Fibroblast of the conjunctiva (primary cell): ENCODE measurements at places on chromosomes 1 and 21.

DNA sequence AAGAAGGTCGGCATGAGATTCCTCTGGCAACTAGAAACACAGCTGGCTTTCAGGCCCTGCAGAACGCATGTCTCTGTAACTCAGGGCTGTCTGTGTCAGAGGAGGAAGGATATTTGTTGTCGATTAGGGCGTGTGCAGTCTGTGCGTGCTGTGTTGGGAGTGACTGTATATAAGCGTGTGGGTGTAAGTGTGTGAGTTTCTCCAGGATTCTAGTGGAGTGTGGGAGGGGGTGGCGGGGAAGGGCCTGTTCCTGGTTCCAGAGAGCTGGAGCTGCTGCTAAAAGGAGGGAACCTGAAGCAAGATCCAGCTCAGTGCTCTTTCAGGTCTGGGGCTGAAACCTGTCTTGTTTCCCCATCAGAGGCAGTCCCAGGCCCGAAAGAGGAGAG, 74.3 kb downstream of the SLC16A1 start:
- DNase-seq: no peak

DNA sequence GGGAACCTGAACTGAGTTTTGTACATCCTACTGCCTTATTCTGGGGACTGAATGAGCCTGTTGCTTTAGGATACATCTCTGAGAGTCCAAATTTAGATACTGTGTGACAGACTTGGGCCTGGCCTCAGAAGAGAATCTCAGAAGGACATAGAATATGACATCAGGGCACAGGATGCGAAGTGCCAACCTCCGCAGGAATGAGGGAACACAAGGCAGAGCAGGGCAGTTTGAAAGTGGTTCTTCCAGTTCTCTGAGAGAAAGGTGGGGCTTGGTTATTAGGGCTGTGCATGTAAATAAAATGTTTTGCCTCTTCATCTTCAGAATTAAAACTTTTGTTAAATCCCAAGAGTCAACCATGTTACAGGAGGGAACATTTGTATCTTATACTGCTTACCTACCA, 23.1 kb downstream of the TRAF5 start:
- DNase-seq: no peak

DNA sequence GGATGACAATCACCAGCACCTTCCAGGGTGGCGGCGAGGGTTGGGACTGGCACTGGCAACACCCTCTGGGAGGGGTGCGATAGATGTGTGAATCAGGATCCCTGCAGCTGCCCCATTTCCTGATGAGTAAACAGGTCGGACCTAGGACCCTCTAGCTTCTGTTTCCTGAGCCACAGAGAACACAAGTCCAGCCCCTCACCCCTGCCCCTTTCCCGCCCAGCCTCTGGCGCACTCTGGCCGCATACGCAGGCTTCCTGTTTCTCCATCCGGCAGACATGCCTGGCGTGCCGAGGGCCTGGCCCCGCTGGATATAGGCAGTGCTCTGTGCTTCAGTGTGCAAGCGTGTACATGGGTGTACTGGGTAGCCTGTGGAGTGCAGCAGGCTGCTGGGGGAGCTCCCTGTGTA, 4.6 kb downstream of the PEAR1 start:
- no peak for DNase-seq

GRCh38 chr21:35614396-35614921, 445.9 kb downstream of the SETD4 start:
- DNase-seq: no peak

DNA sequence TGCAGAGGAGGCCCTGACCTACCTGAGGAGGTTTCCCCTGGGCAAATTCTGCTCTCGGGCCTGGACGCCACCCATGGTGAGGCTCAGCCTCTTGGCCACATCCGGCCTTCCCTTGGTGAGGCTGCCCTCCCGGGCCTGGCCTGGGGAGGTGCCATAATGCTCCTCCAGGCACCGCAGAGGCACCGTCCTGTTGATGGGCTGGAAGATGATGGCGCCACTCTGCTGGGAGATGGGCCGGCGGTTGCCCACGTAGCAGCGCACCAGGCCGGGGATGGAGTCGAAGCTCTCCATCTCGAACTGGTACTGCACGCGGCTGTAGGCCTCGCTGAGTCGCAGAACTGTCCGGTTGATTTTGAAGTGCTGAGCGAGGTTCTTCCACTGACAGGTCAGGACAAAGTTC, 92.7 kb downstream of the BCAR3 start:
- no peak for DNase-seq

DNA sequence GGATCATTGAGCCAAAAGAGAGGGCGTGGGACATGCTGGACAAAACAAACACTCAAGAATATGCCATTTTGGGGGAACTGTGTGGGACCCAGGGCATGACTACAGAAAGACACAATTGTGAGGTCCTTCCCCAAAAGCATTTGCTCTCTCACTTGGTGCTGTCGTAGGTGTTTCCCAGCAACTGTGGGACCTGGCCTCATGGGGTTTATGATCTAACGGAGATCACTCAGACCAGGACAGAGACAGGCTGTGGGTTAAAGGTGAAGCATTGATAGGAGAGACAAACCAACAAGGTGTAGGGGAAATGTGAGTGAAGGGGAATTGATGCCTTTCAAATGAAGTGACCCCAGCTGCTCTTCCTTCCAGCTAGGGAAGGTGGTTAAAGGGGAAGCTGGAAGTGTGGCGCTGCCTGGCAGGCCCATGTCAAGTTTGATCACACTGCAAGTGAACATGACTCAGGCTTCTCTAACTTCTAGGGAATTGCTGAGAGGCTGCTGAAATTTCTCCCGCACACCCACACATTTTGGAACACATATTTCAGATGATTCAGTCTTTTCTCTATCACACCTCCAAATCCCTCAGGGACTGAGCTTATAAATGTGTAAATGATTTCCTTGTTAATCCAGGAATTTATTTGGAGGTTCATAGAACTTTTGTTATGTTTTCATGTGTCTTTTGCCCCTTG, 30.2 kb downstream of the TRAF5 start:
- no peak for DNase-seq

DNA sequence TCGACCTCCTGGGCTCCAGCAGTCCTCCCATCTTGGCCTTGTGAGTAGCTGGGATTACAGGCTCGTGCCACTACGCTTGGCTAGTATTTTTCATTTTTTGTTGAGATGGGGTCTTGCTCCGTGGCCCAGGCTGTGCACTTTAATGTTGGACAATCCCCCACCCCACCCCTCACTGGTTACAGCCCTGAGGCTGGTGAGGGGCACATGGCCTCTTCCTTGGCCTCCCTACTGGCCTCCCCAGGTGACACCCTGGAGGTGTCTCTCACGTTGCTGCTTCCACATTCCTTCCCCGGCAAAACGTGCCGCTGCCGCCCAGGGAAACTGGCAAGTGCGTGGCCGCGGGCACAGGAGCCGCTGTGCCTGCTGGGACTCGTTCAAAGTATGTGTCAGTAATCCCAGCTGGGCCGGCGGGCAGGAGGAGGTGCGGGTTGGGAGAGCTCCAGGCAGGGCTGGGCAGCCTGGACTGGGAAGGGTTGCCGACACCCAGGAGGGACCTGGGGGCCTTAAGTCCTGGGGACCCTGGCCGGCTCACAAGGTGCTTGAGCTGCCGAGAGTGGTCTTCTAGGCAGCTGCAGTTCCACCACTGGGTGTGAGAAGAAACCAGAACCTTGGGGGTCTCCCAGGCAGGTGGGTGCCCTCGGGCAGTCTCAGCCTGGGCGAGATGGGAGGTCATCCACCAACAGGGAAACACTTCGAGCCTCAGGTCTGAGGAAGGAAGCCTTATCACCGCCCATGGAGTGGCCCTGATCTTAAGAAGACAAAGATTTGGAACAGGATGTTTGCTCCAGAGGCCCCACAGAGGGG, 6.5 kb downstream of the WNT3A start:
- DNase-seq: no peak

DNA sequence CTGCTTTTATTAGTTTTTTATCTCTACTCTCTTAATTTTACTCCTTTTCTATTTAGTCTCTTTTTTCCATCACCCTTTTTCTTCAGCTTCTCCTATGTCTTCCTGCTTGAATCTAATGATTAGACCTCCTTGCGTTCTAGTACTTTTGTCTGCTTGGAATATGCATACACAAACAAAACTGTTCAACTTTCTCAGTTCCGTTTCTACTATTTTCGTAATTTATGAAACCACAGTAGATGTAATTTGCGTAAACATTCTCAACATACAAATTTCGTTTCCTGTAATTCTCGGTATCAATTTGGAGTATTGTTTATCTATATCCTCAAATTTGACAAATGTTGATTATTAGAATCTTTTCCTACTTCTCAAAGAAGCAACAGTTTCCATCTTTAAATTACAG, 772.5 kb downstream of the USP25 start:
- DNase-seq: no peak

GRCh38 chr1:76901158-76901767, 34.0 kb downstream of the ST6GALNAC5 start:
- peak; percentile 59 for DNase-seq

GRCh38 chr1:5980314-5981008, 11.8 kb downstream of the NPHP4 start:
- peak; percentile 14 for DNase-seq

GRCh38 chr21:44415073-44416025, 40.0 kb upstream of the LRRC3 start:
- no peak for DNase-seq

DNA sequence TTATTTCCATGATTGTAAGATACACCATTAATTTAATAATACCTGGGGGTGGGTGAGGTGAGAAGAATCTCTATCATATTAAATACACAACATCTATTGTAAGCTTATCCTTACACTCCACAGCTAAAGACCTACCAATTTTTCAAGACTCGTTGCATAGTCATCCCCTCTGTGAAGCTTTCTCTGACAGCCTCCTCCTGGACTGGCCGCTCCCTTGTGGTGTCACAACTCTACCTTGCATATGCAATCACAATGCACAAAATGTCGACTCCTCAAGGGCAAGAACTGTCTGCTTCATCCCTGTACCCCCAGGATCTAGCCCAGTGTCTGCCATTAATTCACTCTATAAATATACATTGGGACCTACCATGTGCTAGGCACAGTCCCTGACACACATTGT, 2.4 kb upstream of the PTGFRN start:
- no peak for DNase-seq

DNA sequence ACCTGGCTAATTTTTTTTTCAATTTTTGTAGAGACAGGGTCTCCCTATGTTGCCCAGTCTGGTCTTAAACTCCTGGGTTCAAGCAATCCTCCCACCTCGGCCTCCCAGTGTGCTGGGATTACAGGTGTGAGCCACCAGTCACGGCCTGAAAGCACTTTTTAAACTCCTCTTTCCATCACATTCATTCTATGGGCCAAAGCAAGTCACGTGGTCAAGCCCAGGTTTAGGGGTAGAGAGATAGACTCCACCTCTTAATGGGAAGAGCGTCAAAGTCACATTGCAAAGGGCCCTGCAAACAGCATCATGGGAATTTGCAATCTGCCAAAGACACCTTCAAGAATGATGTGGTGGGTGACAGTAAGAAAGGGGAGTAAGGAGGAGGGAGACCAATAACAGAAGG, 7.1 kb downstream of the ATP1A4 start:
- no peak for DNase-seq

- DNase-seq: no peak
Observed at GRCh38 chr1:9917901-9918300, 7.8 kb upstream of the CTNNBIP1 start.

GRCh38 chr21:31901315-31901714, 28.5 kb downstream of the HUNK start:
- no peak for DNase-seq

DNA sequence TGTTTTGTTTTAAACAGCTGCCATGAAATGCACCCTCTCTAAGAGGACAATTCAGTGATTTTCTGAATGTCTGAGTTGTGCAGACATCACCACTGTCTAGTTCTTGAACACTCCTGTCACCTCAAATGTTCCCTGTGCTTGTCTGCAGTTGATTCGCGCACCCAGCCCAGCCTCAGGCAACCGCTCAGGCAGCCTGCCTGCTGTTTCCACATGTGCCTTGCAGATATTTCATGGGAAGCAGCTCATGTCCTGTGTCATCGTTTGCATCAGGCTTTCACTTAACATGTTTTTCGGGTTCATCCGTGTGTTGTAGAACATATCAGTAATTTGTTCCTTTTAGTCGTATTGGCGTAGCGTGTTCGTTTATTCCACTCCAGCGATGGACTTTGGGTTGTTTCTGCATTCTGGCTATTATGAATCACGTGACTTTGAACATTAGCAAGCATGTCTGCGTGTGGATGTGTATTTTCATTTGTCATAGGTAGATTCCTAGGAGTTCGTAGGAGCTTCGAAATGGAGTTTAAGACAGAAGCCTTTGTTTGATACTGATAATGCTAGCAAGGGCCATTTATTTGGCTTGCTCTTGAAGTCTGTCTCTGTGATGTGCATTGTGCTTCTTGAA, 12.1 kb downstream of the ADARB1 start:
- no peak for DNase-seq

DNA sequence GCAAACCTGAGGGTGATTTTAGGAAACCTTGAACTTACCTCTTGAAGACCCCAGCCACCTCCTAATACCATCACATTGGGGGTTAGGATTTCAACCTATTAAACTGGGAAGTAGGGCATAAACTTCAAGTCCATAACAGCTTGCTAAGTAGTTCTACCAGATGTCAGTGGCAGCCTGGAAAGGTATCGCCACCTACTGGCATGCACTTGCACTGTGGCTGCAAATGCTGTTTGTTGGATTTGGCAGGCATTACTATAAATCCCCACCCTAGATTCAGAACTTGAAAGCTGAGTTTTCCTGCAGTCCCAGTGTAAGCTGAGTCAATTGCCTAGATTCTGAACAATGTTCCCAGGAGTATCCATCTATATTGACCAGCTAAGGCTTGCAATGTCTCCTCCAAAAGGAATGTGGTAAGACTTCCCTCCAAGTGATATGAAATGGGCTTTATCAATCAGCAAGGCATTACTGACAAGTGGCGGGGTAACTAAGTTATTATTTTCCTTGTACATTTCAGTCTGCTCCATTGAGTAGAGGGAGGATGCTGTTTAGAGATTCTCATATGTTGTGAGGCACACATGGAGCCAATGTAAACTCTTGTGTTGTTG, 474.5 kb downstream of the PTPRC start:
- peak; percentile 69 for DNase-seq

DNA sequence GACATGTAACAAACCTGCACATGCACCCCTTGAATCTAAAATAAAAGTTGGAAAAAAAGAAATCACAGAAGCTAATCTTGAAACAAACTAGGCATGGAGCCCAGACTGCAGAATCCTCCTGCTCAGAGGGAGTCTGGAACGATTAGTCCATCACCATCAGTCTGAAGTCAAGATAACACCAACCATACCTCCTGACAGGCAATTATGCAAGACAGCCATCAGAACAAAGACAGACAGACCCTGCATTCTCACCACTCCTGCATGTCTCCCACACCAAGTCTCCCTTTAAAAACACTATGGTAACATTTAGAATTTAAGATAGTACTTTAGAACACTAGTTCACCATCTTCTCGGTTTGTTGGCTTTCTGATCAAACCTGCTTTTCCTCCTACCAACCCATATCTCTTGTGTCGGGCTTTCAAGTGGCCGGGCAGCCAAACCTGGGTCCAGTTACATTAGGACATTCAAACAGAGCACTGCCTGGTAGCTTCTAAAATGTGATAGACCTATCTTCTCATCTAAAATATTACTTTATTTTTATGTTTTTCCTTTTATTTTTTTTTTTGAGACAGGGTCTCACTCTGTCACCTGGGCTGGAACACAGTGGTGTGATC, 10.1 kb downstream of the YARS1 start:
- no peak for DNase-seq
